ENCODE measurements at places on chromosomes 11 and 22. TPM values are rescaled to one million over a fixed set of nuclear protein-coding genes. Genes with fewer than 3 reads are reported as not detected.
A peak's percentile ranks its signal among the peaks of the same experiment; 100 is the strongest.

DNA sequence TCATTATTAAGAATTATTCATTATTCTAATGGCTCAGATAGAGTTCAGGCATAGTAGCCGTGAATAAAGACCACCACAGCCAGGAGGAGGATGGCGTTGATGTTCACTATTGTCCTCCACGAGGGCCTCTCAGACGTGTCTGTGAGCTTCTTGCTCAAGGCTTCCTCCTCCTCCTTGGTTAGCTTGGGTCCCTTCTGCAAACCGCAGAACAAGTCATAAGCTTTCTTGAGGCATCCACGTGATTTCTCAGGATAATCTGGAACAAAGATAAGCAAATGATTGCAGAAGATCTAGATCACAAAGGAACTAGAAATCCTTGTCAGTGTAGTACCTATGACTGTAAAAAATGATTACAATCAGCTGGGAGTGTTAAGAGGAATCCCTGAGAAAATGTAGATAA is 13.6 kb upstream of the RFPL2 start:
- DNase-seq = no peak
- H3K4me3 ChIP-seq = no peak overlapping the region
- H3K4me1 ChIP-seq = peaks cover 19% of the 10 kb centered on the region
- H3K27ac ChIP-seq = no peak overlapping the region
- peaks cover 5% of the 10 kb centered on the region for H3K36me3 ChIP-seq
- H3K27me3 ChIP-seq = no peaks in the 10 kb centered on the region

The RIMBP3C gene
- 0.18 TPM for total RNA-seq

The SAA4 gene
- total RNA-seq = not detected

DNA sequence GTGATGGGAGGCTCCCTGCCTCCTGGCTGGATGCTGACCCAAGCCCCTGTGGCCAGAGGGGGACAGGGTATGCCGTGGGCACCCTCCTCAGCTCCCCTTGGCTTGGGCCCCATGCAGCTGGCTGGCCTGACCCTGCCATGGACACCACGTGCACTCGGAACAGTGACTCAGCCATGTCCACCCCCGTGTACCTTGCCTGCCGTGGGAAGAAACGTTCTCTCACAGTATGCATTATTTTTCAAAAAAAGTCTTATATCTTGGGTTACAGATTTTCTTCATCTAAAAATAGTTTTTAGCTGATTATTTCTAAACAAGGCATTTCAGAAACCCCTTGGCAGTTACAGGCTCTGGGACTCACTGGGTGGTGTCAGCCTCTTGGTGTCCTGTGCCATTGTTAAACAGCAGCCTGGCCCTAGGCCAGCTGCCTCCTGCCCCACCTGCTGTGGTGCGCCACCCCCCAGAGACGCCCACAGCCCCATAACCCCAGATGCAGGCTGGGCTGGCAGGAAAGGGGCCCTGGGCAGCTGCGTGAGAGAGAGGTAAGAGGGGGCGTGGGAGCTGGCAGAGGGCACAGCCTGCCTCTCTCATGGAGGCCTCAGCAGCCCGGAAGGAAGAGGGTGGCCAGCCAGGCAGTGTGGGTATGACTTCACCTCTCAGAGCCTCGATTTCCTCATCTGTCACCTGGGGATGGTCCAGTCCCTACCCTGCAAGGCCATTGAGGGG is 99.8 kb downstream of the MORC2 start:
- H3K27ac ChIP-seq = no peak overlapping the region
- no peaks in the 10 kb centered on the region for H3K36me3 ChIP-seq
- peaks cover 11% of the 10 kb centered on the region for H3K4me1 ChIP-seq
- no peak for DNase-seq
- no peak overlapping the region for H3K4me3 ChIP-seq

The ARL2 gene
- 66.4 TPM for total RNA-seq

DNA sequence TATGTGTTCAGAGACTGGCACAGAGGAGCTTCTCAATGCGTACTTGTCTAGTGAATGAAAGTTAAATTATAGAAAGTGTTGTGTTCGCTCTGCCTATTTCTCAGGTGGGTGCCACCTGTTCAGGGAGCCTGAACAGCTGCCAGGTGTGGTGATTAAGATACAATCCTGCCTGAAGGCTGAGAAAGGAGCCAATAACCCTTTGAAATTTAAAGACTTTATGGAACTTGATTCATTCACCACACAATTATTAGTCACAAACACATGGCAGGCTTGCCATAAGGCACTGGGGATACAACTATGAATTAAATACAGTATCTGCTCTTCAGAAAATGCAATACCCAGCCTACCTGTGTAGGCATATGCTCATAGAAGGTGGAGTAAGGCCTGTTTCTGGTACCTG is 92.9 kb upstream of the AMOTL1 start:
- H3K36me3 ChIP-seq = peaks cover 11% of the 10 kb centered on the region
- no peak overlapping the region for H3K27ac ChIP-seq
- H3K4me1 ChIP-seq = peaks cover 5% of the 10 kb centered on the region

GRCh38 chr11:69969890-69970784 is 108.0 kb upstream of the ANO1 start:
- peaks cover 2% of the 10 kb centered on the region for H3K27me3 ChIP-seq
- H3K36me3 ChIP-seq = no peaks in the 10 kb centered on the region
- no peak overlapping the region for H3K4me3 ChIP-seq
- H3K27ac ChIP-seq = peak overlapping the region; percentile 22

GRCh38 chr11:95922536-95923438 is 1.1 kb downstream of the MTMR2 start:
- no peak for DNase-seq
- H3K27ac ChIP-seq = peak overlapping the region; percentile 99
- H3K4me1 ChIP-seq = peaks cover 23% of the 10 kb centered on the region
- H3K36me3 ChIP-seq = peaks cover 6% of the 10 kb centered on the region
- peak overlapping the region; percentile 98 for H3K4me3 ChIP-seq

The OR56A1 gene
- 0.03 TPM for total RNA-seq

The FGF4 gene
- total RNA-seq = not detected

GRCh38 chr11:122418032-122418431 is 237.5 kb upstream of the UBASH3B start:
- H3K27ac ChIP-seq = no peak overlapping the region
- no peak for DNase-seq
- H3K36me3 ChIP-seq = no peaks in the 10 kb centered on the region
- H3K4me1 ChIP-seq = no peaks in the 10 kb centered on the region
- no peak overlapping the region for H3K4me3 ChIP-seq
- peaks cover 3% of the 10 kb centered on the region for H3K27me3 ChIP-seq

GRCh38 chr11:112051768-112052167 is 22.0 kb downstream of the PIH1D2 start:
- no peaks in the 10 kb centered on the region for H3K27me3 ChIP-seq
- H3K4me1 ChIP-seq = no peaks in the 10 kb centered on the region
- H3K36me3 ChIP-seq = peaks cover 29% of the 10 kb centered on the region
- no peak for DNase-seq
- H3K27ac ChIP-seq = no peak overlapping the region

The LDLRAD3 gene
- total RNA-seq = 28.5 TPM

DNA sequence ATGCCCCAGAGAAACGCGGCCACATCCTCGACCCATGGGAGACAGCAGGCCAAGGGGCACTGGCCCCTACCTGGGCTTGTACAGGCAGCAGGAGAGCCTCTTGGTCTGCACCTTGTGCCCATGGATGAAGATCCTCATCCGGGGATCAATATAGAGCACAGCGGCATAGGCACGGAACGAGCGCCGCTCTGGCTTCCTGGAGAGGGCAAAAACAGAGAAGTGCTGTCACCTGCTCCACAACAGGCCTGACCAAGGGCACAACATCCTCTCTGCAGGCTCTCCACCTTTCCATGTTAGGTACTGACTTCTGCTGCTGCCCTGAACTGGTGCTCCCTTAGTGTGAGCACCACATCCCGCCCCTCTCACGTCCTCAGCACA is 27.2 kb downstream of the MORC2 start:
- peaks cover 6% of the 10 kb centered on the region for H3K4me1 ChIP-seq
- DNase-seq = no peak
- H3K36me3 ChIP-seq = peaks cover 71% of the 10 kb centered on the region
- no peak overlapping the region for H3K4me3 ChIP-seq
- H3K27ac ChIP-seq = peak overlapping the region; percentile 41

- H3K4me3 ChIP-seq = peak overlapping the region; percentile 12
- H3K36me3 ChIP-seq = peaks cover 16% of the 10 kb centered on the region
- H3K27me3 ChIP-seq = peaks cover 2% of the 10 kb centered on the region
These were observed 16.8 kb upstream of the PRG2 start for GRCh38 chr11:57407010-57407920.

- H3K4me1 ChIP-seq = no peaks in the 10 kb centered on the region
These were observed 58.3 kb downstream of the C11orf87 start for GRCh38 chr11:109480251-109480650.

- no peak overlapping the region for H3K4me3 ChIP-seq
- H3K4me1 ChIP-seq = no peaks in the 10 kb centered on the region
- H3K27me3 ChIP-seq = peaks cover 1% of the 10 kb centered on the region
- no peak for DNase-seq
- H3K36me3 ChIP-seq = no peaks in the 10 kb centered on the region
These were observed 145.0 kb upstream of the RAG2 start for GRCh38 chr11:36743039-36743438.

The C11orf52 gene
- total RNA-seq = 2.8 TPM

DNA sequence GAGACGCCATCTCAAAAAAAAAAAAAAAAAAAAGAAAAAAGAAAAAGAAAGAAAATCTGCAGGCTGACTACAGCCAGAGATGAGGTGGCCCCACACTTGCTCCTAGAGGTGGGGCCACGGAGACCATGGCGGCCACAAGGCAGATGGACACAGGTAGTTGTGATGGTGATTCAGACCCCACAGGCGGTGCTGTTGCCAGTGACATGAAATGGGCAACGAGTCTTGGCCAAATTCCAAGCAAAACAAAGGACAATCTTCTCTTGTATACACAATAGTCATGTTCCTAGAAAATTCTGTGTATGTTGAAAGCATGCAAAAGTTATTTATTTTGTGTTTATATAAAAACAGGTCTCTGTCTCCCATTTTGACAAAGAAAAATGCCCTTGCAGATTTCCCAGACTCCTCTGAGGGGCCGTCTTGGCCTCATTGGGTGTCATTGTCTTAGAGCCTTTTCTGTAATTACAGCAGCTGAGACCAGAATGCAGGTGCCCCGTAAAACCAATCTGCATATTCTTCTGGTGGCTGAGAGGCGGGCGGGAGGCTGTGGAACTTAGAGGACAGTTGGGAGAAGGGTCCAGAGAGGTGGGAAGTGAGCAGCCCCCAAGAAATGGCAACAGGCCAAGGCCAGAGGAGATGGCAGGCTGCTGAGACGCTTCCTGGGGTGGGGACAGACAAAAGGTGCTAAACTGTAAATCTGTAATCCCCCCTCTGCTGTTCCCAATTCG is 22.5 kb upstream of the DAGLA start:
- H3K4me1 ChIP-seq = peaks cover 24% of the 10 kb centered on the region
- no peak overlapping the region for H3K27ac ChIP-seq
- H3K27me3 ChIP-seq = peaks cover 3% of the 10 kb centered on the region
- H3K36me3 ChIP-seq = no peaks in the 10 kb centered on the region
- DNase-seq = no peak

The WNT11 gene
- total RNA-seq = 3.6 TPM

All from endothelial cell (in vitro differentiated cells).